ENCODE measurements at places on chromosomes 4 and X. TPM values are rescaled to one million over a fixed set of nuclear protein-coding genes. Genes with fewer than 3 reads are reported as not detected.

The GLRB gene
- polyA plus RNA-seq = 15.5 TPM

The PHKA1 gene
- 5.9 TPM for polyA plus RNA-seq

The SLIT2 gene
- 58.3 TPM for polyA plus RNA-seq

The LNX1 gene
- 19.4 TPM for polyA plus RNA-seq

The HSFX3 gene
- not detected for polyA plus RNA-seq

The SMIM9 gene
- polyA plus RNA-seq = not detected

The TNIP3 gene
- 1.8 TPM for polyA plus RNA-seq

The GPR173 gene
- polyA plus RNA-seq = 24.5 TPM

The NFXL1 gene
- 28.0 TPM for polyA plus RNA-seq

The MGARP gene
- polyA plus RNA-seq = 0.79 TPM

The DCAF12L1 gene
- 1.2 TPM for polyA plus RNA-seq

The OPRPN gene
- not detected for polyA plus RNA-seq

The RAB9B gene
- polyA plus RNA-seq = 3.3 TPM

The OPN1MW gene
- not detected for polyA plus RNA-seq

The CFP gene
- 2.7 TPM for polyA plus RNA-seq

The ADH1B gene
- 30.0 TPM for polyA plus RNA-seq

The RIBC1 gene
- polyA plus RNA-seq = 1.4 TPM

The SPARCL1 gene
- polyA plus RNA-seq = 158 TPM

The SYAP1 gene
- 18.5 TPM for polyA plus RNA-seq

The FUNDC1 gene
- polyA plus RNA-seq = 29.1 TPM

The RAB41 gene
- 1.1 TPM for polyA plus RNA-seq

The HPGDS gene
- polyA plus RNA-seq = 15.9 TPM

The IL3RA gene
- 14.7 TPM for polyA plus RNA-seq

The ZC4H2 gene
- polyA plus RNA-seq = 25.9 TPM

The CLRN2 gene
- not detected for polyA plus RNA-seq

The PITX2 gene
- polyA plus RNA-seq = 0.22 TPM

The CXCL11 gene
- 0.18 TPM for polyA plus RNA-seq

The ADGRG4 gene
- 0.04 TPM for polyA plus RNA-seq

The GSX2 gene
- polyA plus RNA-seq = not detected
